ENCODE measurements at places on chromosomes 6 and 20. TPM values are rescaled to one million over a fixed set of nuclear protein-coding genes. Genes with fewer than 3 reads are reported as not detected.

ZNF165 gene
- total RNA-seq: 0.05 TPM

HEY2 gene
- 0.06 TPM for total RNA-seq

PBOV1 gene
- total RNA-seq: not detected

CAGE1 gene
- not detected for total RNA-seq

PHACTR3 gene
- not detected for total RNA-seq

CYB5R4 gene
- total RNA-seq: 7.7 TPM

CDK5RAP1 gene
- total RNA-seq: 13.9 TPM

PDE7B gene
- 41.9 TPM for total RNA-seq

MOCS1 gene
- 18.9 TPM for total RNA-seq

POPDC3 gene
- 7.3 TPM for total RNA-seq

CFAP61 gene
- total RNA-seq: not detected

SMLR1 gene
- not detected for total RNA-seq

PLN gene
- total RNA-seq: not detected

COL19A1 gene
- not detected for total RNA-seq

SPACA1 gene
- not detected for total RNA-seq

ATP6V1G2 gene
- total RNA-seq: 2.1 TPM

SLC22A7 gene
- not detected for total RNA-seq

POM121L2 gene
- not detected for total RNA-seq

ANKRD6 gene
- 2.2 TPM for total RNA-seq

PGC gene
- total RNA-seq: not detected

CHRNA4 gene
- 0.05 TPM for total RNA-seq

WFDC2 gene
- not detected for total RNA-seq

GLP1R gene
- total RNA-seq: not detected

AVP gene
- total RNA-seq: not detected

OR2B6 gene
- not detected for total RNA-seq

TSHZ2 gene
- total RNA-seq: 16.7 TPM

CCN2 gene
- 137 TPM for total RNA-seq

FAM209B gene
- not detected for total RNA-seq

SOBP gene
- 13.7 TPM for total RNA-seq

CST9 gene
- not detected for total RNA-seq

AAR2 gene
- total RNA-seq: 29.3 TPM

NNAT gene
- total RNA-seq: not detected

MTG2 gene
- 18.7 TPM for total RNA-seq

IRF4 gene
- total RNA-seq: not detected

PRSS35 gene
- total RNA-seq: 0.56 TPM

SLC2A4RG gene
- 39.2 TPM for total RNA-seq

VARS1 gene
- 54.7 TPM for total RNA-seq

CBLN4 gene
- not detected for total RNA-seq

ZSCAN23 gene
- 1.5 TPM for total RNA-seq

DNMT3B gene
- total RNA-seq: 0.37 TPM

BPIFB2 gene
- total RNA-seq: not detected
